Bladder microvascular endothelial cell (primary cell): ENCODE measurements at places on chromosomes 5 and 9. TPM values are rescaled to one million over a fixed set of nuclear protein-coding genes. Genes with fewer than 3 reads are reported as not detected.

Gene PCDHGC5
- 0.32 and 1.4 TPM in 2 replicates for total RNA-seq

Gene SLC25A2
- total RNA-seq = 0.16 and 0.44 TPM in 2 replicates

Gene CCDC180
- 0.32 and 2.6 TPM in 2 replicates for total RNA-seq

Gene FYB1
- under 0.01 and 0.06 TPM in 2 replicates for total RNA-seq

Gene ACSL6
- total RNA-seq = 0.57 TPM in 1 of 2 replicates, not detected in the other
